Activated T-cell treated with anti-CD3 and anti-CD28 coated beads, Interleukin-2, amount 50 U/mL, for 1 hour (primary cell): ENCODE measurements at places on chromosomes 16 and 17.

GRCh38 chr17:49858796-49859195 is 10.9 kb upstream of the TAC4 start:
- DNase-seq = no peak

DNA sequence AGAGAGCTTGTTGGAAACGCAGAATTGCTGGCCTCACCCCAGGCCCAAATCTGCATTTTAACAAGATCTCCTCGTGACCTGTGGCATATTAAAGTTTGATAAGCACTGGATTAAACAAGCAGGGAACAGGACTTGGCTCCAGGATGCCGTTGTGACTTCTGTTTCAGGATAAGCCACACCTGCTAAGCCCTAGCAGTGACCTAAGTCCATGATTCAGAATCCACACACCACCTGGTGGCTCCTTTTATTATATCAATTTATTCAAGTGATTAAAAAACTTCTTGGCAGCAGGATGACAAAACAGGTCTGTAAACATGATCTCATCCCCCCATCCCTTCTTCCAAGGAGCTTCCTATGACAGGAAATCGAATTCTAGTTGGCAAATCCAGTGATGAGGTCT is 9.1 kb downstream of the NAGPA start:
- DNase-seq = no peak

DNA sequence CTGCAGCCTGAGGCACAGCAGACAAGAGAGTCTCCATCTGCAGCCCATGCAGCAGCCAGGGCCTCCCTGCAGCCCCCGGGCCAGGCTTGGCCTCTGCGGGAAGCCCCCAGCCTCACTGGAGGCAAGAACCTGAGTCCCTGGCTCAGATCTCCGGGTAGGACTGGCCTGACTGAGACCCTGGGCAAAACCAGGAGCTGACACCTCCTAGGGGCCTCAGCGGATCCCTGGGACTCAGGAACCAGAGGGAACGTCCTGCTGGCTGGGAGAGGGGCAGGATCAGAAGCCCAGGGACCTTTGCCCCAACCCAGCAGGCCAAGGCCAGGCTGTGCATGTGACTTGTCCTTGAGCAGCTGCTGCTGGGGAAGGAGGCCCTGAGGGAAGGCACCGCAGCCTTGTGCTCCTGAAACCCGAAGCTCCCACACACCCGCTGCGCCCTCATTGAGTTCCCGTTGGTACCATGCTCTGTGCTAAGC is 1.7 kb upstream of the PRSS21 start:
- DNase-seq = no peak

GRCh38 chr17:4241535-4241934 is 22.2 kb downstream of the ANKFY1 start:
- DNase-seq = no peak

DNA sequence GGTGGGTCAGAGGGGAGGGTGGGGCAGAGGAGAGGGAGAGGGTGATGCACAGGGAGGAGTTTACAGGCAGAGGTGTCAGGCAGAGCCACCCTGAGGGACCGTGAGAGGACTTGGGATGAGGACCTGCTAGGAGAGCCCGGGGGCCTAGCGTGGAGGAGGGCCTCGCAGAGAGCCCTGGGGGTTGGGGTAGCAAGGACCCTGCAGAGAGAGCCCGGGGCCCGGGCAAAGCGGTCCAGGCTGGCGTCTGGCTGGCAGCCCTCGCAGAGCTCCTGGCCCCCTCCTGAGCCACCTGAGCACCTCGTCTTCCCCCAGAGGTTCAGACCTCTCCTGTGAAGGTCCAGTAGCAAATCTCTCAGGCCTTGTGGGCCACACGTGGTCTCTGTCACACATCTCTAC is 42.0 kb upstream of the ZNF469 start:
- DNase-seq = no peak

- DNase-seq = no peak
These were observed 2.7 kb downstream of the COTL1 start for GRCh38 chr16:84614968-84615813.

GRCh38 chr17:80765241-80765961 is 220.8 kb downstream of the RPTOR start:
- DNase-seq = no peak

GRCh38 chr16:89999831-90000574 is 19.3 kb downstream of the DBNDD1 start:
- DNase-seq = no peak

GRCh38 chr17:72710834-72711233 is 381.7 kb downstream of the SLC39A11 start:
- no peak for DNase-seq

- DNase-seq = no peak
These were observed 1.0 kb downstream of the KAT8 start for GRCh38 chr16:31118223-31119155.

DNA sequence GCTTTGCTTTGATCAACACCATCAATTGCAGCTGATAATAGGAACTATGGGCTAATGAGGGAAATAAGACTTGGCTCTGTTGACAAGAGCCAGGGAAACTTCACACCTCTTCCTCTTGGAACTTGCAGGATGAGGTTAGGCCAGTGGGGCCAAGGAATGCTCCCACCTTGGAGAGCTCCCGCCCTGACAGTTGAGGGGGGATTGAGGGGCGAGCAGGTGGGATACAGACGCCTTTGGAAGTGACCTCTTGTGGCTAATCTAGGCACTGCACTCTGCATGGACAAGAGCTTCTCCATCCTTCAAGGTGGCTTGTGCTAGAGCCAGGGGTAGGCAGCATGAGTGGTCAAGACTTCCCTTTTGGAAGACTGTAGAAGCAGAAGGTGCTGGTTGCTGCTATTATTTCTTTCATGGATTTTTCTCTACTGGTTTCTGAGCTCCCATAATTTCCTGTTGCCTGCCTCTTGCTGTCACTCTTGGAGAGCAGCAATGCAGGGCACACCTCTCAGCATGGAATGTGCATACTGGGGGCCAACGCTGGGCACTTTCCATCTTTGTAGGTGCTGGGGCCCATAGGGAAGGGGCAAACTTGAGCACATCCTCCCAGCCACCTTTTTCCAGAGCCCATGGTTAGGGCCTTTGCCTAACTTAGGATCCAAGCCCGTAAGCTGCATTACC is 2.3 kb upstream of the PHF12 start:
- peak; percentile 44 for DNase-seq

DNA sequence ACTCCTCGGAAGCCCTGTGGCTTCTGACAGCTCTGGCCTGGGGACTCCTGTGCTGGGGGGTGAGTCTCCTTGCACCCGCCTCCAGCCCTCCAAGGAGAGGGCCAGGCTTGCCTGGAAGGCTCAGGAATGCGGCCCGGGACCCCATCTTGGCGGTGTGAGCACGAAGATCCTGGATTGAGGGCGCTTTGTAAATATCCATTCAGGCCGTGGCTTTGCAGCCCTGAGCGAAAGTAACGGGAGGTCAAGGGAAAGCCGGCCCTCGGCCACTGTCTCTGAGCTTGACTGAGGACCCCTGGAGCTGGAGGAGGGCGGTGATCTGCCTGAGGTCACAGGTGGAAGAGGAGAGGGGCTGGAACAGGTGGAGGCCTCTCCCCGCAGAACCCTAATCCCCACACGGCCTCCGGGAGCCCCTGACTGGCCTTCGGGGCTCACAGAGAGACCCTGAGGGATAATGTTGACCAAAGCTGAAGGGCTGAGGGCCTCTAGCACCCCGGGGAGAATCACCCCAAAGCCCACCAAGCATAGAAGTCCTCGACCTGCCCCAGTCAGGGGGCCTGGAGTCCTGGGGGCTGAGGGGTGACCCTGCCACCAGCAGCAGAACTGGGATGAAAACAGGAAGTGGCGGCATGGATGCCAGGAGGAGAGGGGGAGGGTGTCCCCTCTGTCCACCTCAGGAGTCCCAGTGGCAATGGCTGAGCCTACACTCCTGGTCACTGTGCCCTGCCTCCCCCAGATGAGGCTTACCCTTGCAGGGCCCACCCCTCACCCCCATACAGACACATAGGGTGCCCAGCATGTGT is 8.3 kb upstream of the RASD1 start:
- DNase-seq = no peak

DNA sequence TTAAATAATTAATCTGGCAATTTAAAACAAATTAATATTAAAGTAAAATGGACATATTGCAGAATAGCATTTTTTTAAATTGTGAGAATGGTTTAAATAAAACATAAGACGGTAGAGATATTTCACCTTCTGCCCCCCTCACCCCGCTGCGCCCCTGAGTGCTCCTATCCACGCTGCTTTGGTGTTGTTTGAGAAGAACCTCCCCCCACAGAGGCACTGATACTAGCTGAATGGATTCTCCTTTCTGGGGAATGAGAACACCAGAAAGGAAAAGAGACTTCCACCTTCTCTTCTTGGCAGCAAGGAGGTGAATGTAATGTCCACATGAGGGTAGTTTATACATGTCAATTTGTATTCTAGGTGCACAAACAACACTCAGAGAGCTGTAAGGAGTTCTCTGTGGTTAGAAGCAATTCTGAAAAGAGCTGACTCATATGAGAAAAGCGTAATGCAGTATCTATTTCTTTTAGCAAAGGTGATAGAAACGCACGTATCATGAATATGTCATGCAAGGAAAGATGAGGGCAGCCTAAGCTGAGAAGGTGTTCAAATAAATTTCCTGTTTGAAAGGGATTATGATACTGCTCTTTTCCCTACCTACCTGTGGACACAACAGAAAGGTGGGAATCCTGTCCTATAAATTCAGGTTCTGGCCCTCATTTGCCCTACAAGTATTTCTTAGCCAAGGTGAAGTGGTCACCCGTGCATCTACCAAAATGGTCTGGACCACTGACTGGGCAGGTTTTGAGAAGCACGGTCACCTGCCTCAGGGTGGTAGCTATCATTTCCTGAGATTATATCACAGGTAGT is 126.9 kb downstream of the PARN start:
- no peak for DNase-seq

DNA sequence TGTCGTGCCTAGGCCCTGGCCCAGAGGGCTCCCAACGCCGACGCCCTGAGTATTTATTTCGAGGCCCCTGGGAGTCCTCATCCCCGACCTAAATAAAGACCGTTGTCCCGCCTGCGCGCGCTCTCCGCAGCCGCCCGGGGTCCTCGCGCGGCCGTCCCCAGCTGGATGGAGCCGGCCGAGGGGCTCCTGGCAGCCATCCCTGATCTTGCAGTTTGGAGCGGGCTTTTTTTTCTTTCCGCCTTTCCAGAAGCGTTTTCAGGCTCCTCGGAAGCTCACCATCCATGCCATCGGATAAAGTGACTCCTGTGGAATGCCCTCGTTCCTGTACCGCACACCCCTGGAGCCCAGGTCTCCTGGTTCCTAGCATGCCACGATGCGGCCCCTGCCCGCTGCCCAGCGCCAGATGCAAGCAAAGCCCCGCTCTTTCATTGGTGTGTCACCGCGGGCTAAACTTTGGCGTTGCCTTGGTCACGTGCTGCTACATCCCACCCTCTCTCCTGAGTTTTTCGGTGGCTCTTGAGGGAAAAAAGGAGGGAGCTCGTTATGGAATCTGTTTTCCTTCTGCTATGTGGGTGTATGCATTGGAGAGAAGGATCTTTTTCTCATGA is 716 bp downstream of the TMEM94 start:
- DNase-seq = no peak

DNA sequence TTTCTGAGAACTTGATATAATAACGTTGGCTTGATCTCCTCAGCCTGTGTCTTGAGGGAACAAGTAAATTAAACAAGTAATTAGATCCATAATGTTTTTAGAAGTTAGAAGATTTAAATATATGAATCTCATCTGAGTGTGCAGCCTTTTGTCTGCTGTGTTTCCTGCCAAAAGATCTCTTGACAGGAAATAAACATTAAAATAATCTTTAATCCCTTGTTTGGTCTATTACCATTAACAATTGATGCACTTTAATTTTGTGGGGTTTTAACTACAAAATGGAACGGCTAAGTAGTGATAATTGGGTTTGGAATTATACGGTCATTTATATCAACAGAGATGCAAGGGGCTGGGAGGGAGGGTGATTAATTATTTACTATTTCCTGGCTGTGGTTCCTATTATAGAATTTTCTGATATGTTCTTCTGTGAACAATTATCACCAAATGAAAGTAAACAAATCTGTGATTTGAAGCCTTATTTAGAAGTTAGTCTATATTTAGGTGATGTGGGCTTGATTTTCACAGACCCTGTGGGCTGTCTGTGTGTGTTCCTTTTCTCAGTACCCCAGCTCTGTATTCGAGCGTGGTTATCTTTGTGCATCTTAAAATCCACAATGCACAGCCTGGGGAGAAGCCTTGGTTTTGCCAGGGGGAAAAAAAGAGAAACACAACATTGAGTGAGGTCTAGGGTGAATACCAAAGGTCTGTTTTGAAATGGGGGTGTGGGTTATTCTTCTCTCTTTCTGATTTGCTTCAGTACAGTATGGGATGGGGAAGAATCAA is 556.1 kb downstream of the WWOX start:
- DNase-seq = no peak

DNA sequence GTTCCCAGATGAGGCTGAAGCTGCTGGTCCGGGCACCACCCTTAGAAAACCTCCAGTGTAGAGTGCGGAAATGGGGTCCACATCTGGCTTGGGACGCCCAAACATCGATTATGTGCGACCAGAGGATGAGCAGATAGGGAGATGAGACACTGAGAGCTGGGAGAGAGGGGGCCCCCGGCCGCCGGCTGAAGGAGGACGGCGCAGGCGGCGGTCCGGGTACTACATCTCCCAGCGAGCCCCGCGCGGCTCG is 182 bp upstream of the SPECC1 start:
- no peak for DNase-seq

DNA sequence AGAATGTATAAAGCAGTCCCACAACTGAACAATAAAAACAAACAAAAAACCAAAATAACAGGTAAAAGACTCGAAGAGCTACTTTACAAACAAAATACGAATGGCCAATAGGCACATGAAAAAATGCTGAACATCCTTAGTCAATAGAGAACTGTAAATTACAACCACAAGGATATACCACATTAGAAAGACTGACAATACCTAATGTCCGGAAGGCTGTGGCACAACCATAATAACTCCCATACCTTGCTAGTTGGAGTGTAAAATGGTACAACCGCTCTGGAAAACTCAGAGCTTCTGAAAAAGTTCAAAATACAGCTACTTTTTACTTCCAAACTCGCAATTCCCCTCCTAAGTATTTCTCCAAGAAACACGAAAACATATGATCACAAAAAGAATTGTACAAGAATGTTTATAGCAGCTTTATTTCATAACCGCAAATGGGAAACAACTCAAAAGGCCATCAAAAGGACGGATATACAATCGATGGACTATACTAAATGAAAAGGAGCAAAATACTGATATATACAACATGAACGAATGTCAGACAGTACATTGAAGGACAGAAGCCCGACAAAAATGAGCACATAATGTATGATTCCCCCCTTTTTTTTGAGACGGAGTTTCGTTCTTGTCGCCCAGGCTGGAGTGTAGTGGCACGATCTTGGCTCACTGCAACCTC is 2.3 kb downstream of the TP53 start:
- no peak for DNase-seq
